Eye (tissue), 1 donor: ENCODE measurements at places on chromosomes 5 and 9.
A peak's percentile ranks its signal among the peaks of the same experiment; 100 is the strongest.

DNA sequence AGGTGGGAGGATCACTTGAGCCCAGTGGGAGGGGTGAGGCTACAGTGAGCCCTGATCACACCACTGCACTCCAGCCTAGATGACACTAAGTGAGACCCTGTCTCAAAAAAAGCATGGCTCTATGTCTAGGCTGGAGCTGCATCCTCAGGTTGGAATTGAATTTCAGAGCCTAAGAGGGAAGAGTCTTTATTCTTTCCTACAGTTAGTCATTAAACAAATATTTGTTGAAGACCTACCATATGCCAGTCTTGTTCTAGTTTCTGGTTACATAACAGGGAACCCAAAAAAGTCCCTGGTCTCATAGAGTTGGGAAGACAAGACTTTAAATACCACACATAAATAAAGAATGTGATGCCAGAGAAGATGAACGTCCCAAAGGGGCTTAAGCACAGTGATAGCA, 6.9 kb upstream of the GRPEL2 start:
- peak; percentile 12 for DNase-seq

GRCh38 chr9:69232135-69232534, 58.1 kb downstream of the TJP2 start:
- DNase-seq, result no peak

- DNase-seq, result no peak
Measured at GRCh38 chr5:163649514-163649913, 144.1 kb downstream of the MAT2B start.

DNA sequence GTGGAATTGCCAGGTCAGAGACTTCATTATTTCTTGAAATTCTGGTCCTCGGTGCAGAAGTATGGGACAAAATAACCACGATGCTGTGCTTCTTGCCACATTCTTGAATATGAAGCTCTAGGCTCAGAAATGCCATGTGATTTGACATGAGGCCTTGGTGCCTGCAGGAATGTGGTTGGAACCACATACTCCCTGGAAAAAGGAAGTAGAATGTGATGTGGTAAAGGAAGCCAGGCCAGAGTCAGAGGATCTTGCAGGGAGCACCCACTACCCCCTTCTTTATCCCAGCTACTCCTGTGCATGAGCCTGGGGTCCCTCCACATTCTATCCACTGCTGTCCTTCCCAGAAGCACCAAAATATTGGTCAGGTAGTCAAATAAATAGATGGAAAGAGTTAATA, 80.9 kb downstream of the FOXD1 start:
- DNase-seq, result no peak

- DNase-seq, result no peak
Measured at GRCh38 chr5:76113103-76113502, 29.9 kb downstream of the SV2C start.

GRCh38 chr5:82164176-82164976, 113.8 kb downstream of the RPS23 start:
- peak; percentile 75 for DNase-seq

DNA sequence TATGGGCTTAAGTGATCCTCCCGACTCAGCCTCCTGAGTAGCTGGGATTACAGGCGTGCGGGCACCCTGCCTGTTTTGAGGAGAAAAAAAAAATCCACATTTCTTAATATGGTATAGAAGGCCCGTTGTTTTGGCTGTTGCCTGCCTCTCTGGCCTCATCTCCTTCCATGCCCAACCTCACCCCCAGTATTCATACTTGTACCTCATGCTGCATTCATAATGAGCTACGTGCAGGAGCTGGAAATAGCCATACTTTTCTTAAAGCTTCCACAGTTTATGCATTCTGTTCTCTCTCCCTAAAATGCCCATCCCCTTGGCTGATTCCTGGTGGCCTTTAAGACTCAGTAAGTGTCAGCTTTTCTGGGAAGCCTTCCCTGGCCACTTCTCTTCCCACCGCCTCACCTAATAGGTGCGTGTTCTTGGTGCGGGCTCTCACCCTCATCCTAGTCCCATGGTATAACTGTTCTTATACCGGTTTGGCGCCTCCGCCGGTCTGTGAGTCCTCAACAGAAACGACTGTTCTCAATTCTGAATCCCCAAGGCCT, 2.1 kb upstream of the TPM2 start:
- DNase-seq, result no peak

GRCh38 chr9:96620832-96621269, 1.2 kb upstream of the CDC14B start:
- peak; percentile 31 for DNase-seq

GRCh38 chr5:7805379-7805778, 45.6 kb downstream of the CFAP90 start:
- DNase-seq, result no peak

DNA sequence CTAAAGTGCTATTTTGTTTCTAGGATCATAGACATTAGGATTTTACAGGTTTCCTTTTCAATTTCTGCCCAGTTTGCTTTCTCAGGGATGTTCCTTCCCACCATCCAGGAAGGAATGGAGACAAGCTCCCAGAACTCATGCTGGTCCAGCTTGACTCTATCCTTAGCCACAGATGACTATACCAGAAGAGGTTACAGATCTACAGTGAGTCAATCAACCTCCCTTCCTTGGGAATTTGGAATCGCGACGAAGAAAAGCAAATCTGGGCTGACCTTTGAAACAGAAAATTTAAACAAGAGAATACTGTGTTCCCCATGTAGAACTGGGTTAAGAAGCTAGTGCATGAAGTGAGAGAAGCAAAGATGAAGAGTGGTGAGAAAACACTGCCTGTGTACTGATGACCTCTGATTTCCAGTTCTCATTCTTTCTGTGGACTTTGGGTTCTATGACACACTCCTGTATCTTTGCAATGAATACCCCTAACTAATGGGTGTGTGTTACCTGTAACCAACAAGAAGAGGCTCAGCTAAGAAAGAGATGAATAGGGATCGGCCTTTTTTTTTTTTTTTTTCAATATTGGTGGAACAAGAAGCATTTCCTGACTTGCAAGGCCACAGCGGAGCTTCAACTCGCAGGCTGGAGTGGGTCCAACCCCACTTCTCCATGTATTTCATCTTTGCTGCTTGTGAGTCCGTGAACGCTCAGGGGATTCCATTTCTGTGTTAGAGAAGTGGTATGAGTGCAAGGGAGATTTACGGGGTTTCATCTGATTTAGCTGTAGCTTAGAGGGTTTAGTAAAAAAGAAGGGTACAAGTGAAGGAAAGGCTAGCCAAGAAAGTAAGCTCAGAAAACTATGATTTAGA, 563.9 kb upstream of the CLINT1 start:
- DNase-seq, result no peak

DNA sequence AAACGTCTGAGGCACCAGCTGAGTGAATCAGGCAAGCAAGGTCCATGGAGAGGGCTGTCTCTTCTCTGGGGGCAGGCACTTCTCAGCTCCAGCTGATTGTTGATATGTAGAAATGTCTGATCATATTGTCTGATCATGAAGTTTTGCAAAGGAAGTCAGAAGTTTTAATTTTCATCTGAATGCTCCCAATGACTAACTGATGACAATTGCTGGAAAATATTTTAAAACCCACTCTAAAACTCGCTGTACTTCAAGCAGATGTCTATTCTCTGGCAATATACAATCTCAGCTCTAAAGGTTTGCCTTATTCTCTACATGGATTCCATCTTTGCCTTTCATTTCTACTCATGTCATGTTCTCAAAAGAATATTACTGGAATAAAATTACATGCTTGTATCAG, 12.7 kb downstream of the PLK2 start:
- DNase-seq, result no peak

GRCh38 chr5:98722188-98722587, 51.3 kb upstream of the RGMB start:
- no peak for DNase-seq

DNA sequence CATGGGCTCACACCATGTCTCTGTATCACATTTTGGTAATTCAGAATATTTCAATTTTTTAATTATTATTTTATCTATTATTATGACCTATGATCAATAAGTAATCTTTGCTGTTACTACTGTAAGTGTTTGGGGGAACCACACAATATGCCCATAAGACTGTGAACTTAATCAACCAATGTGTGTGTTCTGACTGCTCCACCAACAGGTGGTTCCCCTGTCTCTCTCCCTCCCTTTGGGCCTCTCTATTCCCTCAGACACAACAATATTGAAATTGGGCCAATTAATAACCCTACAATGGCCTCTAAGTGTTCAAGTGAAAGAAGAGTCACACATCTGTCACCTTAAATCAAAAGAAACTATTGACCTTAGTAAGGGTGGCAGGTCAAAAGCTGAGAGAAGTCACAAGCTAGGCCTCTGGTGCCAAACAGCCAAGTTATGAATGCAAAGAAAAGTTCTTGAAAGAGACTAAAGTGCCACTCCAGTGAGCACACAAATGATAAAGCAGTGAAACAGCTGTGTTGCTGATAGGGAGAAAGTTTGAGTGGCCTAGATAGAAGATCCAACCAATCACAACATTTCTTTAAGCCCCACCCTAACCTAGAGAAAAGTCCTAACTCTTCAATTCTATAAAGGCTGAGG, 88.7 kb downstream of the DEPDC1B start:
- no peak for DNase-seq

DNA sequence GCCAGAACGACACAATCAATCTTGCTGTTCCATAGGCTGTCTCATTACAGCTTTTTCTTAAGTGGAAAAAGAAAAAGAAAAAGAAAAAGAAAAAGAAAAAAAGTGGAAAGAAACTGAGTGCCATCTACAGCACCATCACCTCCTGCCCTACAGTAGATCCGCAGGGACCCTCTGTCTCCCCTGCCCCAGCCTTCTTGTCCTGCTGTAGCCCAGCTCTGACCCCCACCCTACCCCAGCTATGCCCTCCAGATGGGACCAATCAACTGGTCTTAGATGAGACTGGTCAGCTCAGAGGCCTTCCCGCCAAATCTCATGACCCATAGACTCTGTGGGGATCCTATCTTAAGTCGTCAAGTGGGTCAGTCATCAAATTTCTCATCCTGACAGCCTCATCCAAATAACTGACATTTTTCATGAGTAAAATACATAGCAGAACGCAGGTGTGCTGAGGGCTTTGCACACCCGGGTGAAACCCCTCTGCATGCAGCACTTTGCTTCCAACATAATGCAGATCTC, 34.8 kb downstream of the TSPAN17 start:
- no peak for DNase-seq

DNA sequence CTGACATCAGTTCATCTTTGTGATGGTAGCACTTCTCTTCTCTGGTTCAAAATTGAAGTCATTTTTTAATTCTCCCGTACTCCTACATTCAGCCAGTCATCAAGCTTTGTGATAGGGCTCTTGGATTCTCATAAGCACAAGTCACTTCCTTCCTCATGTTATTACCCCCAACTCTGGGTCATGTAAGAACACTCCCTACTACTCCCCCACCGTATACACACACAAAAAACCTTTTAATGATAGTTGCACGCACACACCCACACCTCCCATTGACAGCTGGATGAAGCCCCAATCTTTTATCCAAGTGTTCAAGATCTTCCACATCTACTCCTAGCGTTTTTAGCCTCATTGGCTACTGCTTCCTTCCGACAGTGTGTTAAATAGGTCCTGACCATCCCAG, 16.8 kb downstream of the KDM3B start:
- DNase-seq, result no peak

DNA sequence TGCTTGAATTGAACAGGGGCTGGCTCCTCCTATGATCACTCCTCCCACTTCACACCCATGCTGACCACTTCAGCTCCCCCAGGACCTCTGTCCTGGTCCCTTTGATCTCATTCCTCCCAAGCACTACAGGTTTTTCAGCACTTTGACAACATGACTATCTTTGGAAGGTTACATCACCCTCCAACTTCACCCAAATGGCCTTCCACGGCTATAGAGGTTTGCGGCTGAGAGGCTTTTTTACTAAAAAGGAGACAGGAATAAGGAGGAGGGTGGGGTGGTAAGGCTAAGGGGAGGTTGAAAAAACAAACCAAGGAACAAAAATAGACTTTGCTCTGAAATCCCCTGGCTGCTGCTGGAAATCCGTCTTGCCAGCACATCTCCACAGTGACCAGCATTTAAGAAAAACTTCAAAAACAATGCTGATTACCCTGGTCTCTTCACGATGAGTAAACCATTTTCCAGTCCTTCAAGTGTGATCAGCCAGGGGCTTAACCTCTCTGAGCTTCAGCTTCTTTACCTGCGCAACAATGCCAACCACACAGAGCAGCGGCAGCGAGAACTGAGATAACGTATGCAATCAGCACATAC, 102.7 kb downstream of the DPYSL3 start:
- no peak for DNase-seq

GRCh38 chr9:78592811-78593210, 295.9 kb downstream of the PSAT1 start:
- no peak for DNase-seq

- no peak for DNase-seq
Measured at GRCh38 chr9:112620388-112620787, 97.5 kb downstream of the INIP start.

DNA sequence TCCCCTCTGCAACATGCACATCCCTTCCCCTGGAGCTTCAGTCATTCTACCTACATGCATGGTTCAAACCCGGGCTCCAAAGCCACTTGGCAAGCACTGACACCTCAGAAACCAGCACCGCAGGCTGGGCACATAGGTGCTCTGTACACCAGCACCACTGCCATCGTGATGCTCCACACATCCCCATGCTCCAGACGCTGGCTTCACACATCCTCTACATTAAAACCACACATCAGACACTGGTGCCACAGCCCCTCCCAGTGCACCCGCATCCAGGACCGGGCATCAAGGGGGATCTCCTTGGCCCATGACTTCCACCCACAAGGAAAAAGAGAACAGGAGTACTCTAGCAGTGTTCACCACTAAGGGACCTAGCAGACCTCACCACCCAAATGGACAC, 787.7 kb downstream of the CDH18 start:
- no peak for DNase-seq

DNA sequence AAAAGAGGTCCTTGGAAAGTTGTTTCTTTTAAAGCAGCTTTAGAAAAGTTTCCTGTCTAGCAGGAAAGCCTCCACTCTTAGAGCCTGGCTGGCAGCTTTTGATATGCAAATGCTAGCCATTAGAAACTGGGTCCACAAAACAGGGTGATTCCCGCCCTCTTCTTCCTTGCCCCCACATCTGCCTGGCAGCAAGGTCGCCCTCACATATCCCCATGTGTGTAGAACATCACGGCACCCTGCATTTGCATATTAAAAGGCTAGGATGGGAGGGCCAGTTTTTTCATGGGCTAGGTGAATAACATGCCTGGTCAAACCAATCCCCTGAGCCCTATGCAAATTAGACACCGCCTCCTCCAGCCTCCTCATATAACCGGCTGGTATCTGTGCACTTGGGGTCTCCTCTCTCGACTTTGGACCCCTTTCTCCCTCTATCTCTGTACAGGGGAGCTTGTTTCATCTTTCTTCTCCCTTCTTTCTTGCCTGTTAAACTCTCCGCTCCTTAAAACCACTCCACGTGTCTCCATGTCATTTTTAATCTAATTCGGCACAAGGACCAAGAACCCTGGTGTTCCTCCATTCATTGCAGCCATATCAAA, 426.8 kb upstream of the CTNND2 start:
- no peak for DNase-seq

- DNase-seq, result peak; percentile 47
Measured at GRCh38 chr5:127068493-127069214, 4.6 kb downstream of the C5orf63 start.

- no peak for DNase-seq
Measured at GRCh38 chr9:93422977-93423616, 28.4 kb upstream of the FAM120A start.
